Activated naive CD4-positive, alpha-beta T cell (primary cell): ENCODE measurements at places on chromosomes 16 and 17.

DNA sequence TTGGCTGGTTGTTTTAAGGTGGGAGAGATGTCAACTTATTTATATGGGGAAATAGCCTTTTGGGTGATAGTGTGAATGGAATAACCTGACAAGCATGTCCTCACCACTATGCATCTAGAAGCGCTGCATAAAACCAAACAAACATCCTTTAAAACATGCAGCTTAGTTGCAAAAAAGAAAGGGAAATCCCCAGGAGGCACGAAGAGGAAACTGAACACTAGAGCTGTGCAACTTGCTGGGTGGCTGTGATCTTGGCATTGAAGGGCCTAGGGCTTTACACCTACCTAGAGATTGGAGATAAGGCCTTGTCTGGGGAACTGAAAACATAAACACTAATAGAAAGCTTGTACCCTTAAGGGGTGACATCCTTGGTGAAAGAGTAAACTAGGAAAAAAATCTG lies 7.3 kb downstream of the C16orf54 start:
- DNase-seq: no peak

DNA sequence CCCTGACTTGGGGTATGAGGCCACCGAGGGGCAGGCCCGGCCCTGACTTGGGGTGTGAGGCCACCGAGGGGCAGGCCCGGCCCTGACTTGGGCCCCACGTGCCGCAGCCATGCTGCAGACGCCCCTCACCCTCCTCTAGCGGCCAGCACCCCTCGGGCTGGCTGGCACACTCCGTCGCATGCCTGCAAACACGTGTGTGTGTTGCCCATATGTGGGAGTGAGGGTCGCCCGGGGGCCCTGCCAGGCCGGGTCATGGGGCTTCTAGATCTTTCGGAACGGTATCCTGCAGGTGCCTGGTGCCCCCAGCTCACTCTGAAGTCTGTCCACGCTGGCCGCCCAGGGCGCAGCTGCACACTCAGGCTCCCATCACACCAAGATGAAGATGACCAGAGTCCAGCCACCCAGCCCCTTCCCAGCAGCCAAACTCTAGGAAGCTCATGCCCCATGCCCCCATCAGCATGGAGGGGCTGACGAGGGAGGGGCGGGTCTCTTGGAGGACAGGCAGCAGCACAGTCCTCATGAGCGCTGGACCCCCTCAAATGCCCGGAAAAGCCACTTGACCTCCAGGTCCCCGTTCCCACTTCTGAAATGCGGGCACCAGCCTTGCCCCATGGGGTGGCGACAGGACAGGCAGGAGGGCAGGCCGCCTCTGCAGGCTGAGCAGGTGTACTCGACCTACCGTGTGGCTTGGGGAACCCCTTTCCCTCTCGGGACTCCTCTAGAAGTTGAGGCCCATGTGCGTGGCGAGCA lies 33.8 kb downstream of the CTU2 start:
- no peak for DNase-seq

DNA sequence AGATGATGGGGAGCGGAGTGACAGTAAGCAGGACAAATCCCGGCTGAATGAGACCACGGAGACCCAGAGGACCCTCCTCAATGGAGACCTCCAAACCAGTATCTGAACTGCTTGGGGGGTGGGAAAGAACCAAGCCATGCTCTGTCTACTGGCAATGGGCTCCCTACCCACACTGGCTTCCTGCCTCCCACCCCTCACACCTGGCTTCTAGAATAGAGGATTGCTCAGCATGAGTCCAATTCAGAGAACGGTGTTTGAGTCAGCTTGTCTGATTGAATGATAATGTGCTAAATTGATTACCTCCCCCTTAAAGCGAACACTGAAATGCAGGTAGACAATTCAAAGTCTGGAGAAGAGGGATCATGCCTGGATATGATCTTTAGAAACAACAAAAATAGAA lies 5.5 kb downstream of the SSTR2 start:
- no peak for DNase-seq

- no peak for DNase-seq
Measured at GRCh38 chr17:17713839-17714238, 32.6 kb downstream of the RAI1 start.

GRCh38 chr17:10651927-10652326 lies 5.2 kb downstream of the MYH3 start:
- DNase-seq: no peak

- no peak for DNase-seq
Measured at GRCh38 chr17:63124536-63124935, 158.5 kb downstream of the TANC2 start.

DNA sequence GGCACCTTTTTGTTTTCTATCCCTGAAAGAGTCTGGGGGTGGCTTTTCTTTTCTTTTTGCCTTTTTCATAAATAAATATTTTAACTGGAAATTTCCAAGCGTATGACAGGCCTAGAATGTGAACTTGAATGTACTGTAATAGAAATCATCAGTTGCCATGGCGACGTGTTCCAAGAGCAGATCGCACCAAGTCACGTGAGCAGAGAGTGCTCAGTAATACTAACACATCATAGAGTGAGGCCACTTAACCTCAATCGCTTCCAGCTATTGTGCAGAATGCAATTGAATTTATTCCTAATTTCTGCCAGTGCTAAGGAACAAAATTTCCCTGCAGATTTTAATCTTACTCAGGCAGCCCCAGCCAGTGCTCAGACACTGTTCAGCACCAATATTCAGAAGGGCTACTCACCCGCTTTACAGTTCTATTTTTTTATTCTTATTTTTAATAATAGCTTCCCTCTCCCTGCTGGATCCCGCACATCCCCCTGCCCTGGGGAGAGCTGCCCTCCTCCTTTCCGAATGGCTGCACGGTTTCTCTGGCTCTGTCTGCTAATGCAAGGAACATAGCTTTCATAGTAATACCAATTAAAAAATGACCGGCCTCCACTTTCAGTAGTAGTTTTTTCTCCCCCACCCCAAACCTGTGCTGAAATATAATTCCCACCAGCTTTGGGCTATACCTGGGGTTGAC lies 26.2 kb upstream of the PMFBP1 start:
- DNase-seq: no peak

- no peak for DNase-seq
Measured at GRCh38 chr17:40530531-40530994, 29.1 kb upstream of the TNS4 start.

- DNase-seq: no peak
Measured at GRCh38 chr16:75593308-75593707, 27.1 kb downstream of the GABARAPL2 start.

DNA sequence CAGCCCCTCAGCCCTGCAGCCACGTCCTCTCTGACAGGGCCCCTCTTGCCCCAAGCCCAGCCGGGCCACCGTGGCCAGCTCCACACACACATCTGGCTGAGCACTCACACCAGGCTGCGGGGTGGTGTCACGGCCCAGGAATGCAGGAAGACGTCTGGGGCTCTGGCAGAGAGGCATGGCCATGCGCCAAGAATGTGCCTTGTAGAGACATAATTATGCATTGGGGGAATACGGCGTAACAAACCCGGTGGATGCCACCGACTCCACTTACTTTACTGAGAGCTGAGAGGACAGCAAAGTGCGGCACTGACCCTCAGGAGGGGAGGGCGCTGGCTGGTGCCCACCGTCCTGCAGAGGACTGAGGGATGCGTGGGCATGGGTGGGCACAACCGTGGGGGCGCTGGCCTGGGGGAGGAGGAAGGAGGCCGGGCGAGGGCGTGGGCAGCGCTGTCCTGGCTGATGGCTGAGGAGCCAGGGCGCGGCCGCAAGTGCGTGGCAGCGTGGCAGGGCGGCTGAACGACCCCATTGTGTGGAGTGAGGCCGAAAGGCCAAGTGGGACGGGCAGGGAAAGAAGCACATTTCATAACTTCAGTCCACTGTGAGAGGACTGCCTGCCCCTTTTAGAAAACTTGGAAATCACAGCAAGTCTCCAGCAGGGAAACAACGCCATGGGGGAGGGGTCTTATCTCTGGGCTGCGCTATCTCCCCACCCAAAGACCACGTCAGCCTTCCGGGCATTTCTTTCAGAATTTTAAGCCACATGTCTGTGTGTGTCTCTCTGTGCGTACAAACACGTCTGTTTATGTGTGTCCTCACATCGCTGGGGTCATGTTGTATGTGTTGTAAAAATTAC lies 30.6 kb downstream of the METRNL start:
- no peak for DNase-seq

- no peak for DNase-seq
Measured at GRCh38 chr16:53995378-53995777, 291.2 kb downstream of the IRX3 start.

DNA sequence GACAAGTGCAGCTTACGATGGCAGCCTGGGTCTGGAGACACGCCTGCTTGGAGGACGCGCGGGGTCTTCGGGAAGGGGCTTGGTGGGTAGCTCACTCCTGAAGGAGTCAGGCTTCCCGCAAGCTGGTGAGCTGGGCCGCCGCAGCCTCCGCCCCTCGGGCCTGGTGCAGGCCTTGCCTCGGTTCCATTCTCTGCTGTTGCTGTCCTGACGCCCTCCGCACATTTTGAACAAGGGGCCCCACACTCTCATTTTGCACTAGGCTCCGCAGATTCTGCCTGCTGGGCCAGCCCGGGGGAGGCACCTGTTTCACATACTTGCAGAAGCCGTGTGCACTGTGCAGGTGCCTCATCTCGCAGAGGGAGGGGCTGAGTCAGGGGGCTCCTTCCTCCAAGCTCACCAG lies 31.9 kb upstream of the CBX4 start:
- DNase-seq: no peak

- no peak for DNase-seq
Measured at GRCh38 chr16:88888461-88889387, 22.3 kb upstream of the PABPN1L start.

GRCh38 chr16:12318661-12319427 lies 342.3 kb downstream of the SNX29 start:
- no peak for DNase-seq

GRCh38 chr17:29591737-29592608 lies 959 bp upstream of the ANKRD13B start:
- peak; percentile 69 for DNase-seq
